Mucosa of descending colon (tissue), 3 donors: ENCODE measurements at places on chromosomes 2 and 18. TPM values are rescaled to one million over a fixed set of nuclear protein-coding genes. Genes with fewer than 3 reads are reported as not detected.

C2orf74 gene
- not detected for total RNA-seq

OR6B2 gene
- total RNA-seq, result not detected

GRCh38 chr2:160570376-160570775, 76.8 kb upstream of the RBMS1 start:
- DNase-seq, result no peak

GRCh38 chr2:137287913-137288639, 522.7 kb downstream of the THSD7B start:
- no peak for DNase-seq

DNA sequence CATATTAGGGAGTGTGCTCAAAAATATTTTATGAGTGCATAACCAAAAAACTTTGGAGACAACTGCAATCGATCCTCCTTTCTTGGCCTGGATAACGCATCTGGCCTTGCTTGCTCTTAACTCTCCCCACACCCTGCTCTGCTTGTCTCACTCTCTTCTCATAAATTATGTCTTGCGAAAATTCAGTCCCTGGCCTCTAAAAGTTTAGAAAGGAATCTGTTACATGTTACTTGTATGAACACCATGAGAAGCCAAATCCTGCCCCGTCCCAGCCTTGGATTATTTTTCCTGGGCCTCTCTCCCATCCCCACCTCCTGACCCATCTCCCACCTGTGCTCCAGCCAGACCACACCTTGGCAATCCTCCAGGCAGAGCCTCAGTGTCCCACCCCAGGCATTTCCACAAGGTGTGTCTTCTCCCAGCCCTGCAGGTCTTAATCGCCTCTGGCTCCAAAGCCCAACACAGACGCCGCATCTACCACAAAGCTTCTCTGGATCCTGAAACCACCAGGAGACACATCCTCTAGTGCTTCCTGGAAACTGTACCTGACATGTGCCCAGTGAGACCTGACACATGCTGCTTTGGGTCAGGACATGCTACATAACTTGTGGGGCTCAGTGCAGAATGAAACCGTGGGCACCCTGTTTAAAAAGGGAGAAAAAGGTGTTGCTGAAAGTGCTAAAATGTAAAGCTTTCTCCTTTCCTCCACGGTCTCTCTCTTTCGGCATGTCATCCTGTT, 99.6 kb upstream of the ST3GAL5 start:
- DNase-seq, result no peak
